NCI-H2081 treated with DMSO at 0.1 percent for 48 hours (cell line): ENCODE measurements at places on chromosomes 2 and 18.

GRCh38 chr2:179455172-179455524 lies 190.5 kb upstream of the SESTD1 start:
- DNase-seq, result no peak

DNA sequence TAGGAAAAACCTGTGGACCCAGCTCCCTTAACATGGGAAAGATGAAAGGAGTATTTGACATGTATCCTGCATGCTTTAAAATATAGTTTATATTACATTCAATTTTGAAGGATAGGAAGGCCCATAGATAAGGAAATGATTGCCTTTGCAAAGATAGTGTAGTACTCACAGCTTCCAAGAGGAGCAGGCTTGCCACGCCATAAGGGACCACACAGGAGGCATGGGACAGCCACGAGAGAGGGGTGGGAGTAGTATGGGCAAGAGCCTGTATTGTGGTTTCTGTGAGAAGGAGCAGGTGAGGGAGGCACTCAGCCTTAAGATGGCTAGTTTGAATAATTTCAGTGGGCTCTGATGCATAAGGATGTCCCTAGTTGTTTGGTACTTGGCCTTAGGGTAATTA lies 740.3 kb downstream of the SATB2 start:
- no peak for DNase-seq

- no peak for DNase-seq
Observed at GRCh38 chr2:43020296-43020695, 206.1 kb downstream of the ZFP36L2 start.

- DNase-seq, result no peak
Observed at GRCh38 chr2:218436992-218437391, 18.1 kb downstream of the VIL1 start.

DNA sequence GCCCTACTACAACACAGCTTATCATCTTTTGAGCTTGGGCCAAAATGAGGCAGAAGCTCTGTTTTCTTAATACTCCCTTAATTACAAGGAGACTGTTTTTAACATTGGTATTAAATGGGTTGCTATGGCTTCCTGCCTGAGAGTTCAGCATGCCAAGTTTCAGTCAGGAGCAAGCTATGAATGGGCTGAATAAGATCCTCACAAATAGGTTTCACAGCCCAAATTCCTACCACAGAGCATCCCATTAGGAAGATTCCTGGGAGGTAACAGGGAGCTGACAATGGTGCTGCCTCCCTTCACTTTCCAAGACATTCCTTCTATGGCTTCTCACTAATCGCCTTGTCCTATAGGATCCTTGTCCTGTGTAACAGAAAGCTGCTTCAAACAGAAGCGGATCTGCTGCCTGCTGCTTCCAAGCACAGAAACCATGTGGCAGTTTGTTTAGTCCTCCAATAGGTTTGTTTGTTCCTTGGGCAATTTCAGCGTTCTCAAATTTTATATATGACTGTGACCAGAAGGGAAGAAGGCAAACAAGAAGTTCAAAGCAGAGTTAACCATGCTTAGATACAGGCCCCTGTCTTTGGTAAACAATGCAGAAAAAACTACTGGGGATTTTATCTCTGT lies 70.9 kb downstream of the NCKAP5 start:
- DNase-seq, result no peak

GRCh38 chr2:238313991-238314350 lies 6.3 kb upstream of the TRAF3IP1 start:
- no peak for DNase-seq

- no peak for DNase-seq
Observed at GRCh38 chr2:80378-80777, 34.1 kb upstream of the FAM110C start.

- DNase-seq, result no peak
Observed at GRCh38 chr18:62771494-62772270, 56.3 kb downstream of the PHLPP1 start.
